ENCODE measurements at places on chromosomes 1 and 21. TPM values are rescaled to one million over a fixed set of nuclear protein-coding genes. Genes with fewer than 3 reads are reported as not detected.

GRCh38 chr1:180911640-180912191 lies 981 bp upstream of the KIAA1614 start:
- H3K27ac ChIP-seq: no peak overlapping the region
- no peaks in the 10 kb centered on the region for H3K36me3 ChIP-seq
- peak overlapping the region; percentile 77 for H3K4me3 ChIP-seq
- peaks cover 39% of the 10 kb centered on the region for H3K27me3 ChIP-seq
- DNase-seq: no peak

DNA sequence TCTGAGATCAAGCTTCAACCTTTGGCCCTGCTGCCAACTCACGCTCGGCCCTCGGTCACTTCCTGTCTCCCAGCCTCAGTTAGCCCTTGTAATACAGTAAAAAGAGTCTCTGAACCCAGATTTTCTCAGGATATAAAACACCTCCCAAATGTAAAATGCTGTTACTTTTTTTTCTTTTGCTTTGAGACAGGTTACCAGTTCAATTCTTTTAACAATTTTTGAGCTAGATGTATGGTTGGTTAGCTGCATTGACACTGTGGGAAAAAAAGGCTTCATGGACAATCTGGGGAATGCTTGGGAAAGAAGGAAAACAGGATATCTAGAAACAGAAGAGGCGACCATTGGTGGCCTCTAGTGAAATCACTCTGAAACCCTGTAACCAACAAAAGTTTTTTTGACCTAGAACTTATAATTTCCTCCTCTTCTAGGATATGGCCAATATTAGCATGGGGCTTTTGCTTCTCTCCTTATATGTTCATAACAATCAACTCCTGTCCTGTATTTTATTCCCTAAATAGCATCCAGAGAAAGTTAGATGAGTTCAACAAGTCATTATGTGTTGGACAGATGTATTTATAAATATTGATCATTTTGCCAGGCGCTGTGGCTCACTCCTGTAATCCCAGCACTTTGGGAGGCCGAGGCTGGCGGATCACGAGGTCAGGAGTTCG lies 1.3 kb downstream of the CMPK1 start:
- peaks cover 20% of the 10 kb centered on the region for H3K4me1 ChIP-seq
- H3K27ac ChIP-seq: peak overlapping the region; percentile 84
- H3K4me3 ChIP-seq: peak overlapping the region; percentile 92
- no peak for DNase-seq

DNA sequence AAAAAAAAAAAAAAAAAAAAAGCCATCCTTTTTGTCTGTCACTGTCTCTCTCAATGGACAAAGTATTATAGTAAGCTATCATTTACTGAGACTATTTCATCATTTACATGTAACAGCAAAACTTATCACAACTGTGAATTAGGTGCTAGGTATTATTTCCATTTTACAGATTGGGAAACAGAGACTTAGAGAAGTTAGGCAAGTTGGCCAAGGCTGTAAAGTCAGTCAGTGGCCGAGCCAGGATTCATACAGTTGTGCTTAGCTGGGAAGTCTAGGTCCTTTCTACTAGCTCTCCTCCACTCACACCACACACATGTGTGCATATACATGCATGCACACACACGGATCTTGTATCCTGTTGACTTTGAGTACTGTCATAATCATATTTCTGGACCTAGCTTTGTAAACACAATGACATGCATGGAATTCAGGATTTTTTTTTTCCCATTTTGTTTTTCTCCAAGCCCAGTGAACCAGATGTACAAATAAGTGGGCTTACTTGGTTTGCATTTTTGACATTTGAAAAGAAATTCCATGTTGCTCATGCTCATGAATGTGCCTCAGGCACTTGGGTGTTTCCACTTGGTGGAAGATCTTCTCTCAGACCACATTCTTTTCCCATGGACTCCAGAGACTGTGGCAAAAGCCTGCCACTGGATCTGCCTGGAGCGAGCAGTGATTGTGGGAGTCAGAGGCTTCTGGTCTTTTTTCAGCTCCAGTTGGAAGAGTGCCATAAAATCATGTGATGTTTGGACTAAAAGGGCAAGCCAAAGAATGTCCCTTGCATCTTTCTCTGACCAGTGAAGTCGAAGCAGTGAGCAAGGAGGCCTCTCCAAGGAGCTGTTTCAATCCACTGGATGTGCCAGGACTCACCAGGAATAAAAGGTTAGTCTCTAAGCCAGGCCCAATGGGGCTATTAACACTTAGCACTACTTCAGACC lies 61.7 kb upstream of the DNAJC6 start:
- H3K36me3 ChIP-seq: no peaks in the 10 kb centered on the region
- H3K27me3 ChIP-seq: no peaks in the 10 kb centered on the region

DNA sequence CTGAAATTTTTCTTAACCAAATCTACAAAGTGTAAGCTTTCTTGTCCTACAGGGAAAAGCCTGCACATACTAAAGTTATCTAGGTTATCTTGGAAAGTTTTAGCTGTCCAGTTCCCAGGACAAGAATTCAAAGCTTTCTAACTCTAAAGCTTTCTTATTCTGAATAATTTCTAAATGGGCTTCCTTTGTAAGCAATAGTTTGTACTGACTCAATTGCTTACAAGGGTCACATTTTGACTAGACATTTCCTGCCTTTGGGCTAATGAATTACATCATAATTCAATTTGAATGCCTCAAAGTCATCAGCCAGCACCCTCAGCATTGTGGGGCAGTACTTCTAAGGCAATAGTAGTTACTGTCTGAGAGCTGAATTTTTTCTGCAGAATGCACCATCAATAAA lies 223.0 kb downstream of the LTN1 start:
- H3K36me3 ChIP-seq: no peaks in the 10 kb centered on the region
- H3K4me1 ChIP-seq: no peaks in the 10 kb centered on the region
- no peak for DNase-seq
- H3K27me3 ChIP-seq: no peaks in the 10 kb centered on the region
- H3K27ac ChIP-seq: no peak overlapping the region

GRCh38 chr1:235644693-235645305 lies 4.8 kb downstream of the GNG4 start:
- H3K27me3 ChIP-seq: peaks cover 33% of the 10 kb centered on the region
- H3K4me3 ChIP-seq: no peak overlapping the region
- DNase-seq: no peak
- no peak overlapping the region for H3K27ac ChIP-seq
- H3K36me3 ChIP-seq: no peaks in the 10 kb centered on the region
- H3K4me1 ChIP-seq: peaks cover 60% of the 10 kb centered on the region

GRCh38 chr1:67559222-67559700 lies 125.7 kb upstream of the GADD45A start:
- peaks cover 5% of the 10 kb centered on the region for H3K4me1 ChIP-seq
- H3K27me3 ChIP-seq: no peaks in the 10 kb centered on the region
- H3K36me3 ChIP-seq: no peaks in the 10 kb centered on the region
- no peak overlapping the region for H3K27ac ChIP-seq

GRCh38 chr1:204304067-204304466 lies 55.7 kb downstream of the PLEKHA6 start:
- no peaks in the 10 kb centered on the region for H3K36me3 ChIP-seq
- no peak overlapping the region for H3K4me3 ChIP-seq
- peaks cover 17% of the 10 kb centered on the region for H3K4me1 ChIP-seq
- H3K27ac ChIP-seq: no peak overlapping the region
- DNase-seq: peak; percentile 68
- peaks cover 27% of the 10 kb centered on the region for H3K27me3 ChIP-seq

DNA sequence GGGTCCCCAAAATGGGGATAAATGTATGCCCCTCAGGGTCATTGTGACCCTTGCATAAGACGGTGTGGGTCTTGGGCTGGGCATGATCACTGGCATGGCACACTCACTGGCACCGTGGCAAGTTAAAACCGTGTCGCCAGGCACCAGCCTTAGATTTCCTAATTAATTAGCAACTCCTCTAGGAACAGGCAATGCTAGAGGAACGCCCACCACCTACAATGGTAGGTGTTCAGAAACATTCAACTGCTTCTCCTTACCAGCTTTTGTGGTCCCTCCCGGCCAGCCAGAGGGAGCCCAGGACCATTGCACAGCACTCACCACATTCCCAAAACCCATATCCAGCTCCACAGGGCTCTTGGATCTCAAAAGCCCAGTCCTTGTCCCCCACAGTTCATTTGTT lies 36.4 kb downstream of the EPHA2 start:
- H3K27me3 ChIP-seq: no peaks in the 10 kb centered on the region
- H3K4me3 ChIP-seq: no peak overlapping the region
- H3K36me3 ChIP-seq: no peaks in the 10 kb centered on the region
- DNase-seq: no peak
- no peak overlapping the region for H3K27ac ChIP-seq

DNA sequence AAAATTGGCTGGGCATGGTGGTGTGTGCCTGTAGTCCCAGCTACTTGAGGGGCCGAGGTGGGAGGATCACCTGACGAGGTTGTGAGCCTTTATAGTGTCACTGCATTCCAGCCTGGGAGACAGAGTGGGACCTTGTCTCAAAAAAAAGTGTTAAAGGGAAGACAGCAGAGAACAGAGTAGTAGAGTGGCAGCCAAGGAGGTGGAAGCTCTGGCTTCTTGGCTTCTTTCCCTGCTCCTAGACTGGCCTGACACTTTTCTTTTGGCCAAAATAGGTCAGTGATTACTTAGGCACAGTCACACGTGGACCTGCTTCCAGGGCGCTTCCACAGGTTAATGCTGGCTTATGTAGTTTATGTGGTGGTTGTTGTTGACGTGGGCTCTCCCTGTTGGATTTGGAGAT lies 3.2 kb downstream of the DIP2A start:
- H3K36me3 ChIP-seq: no peaks in the 10 kb centered on the region
- H3K4me3 ChIP-seq: no peak overlapping the region
- peaks cover 8% of the 10 kb centered on the region for H3K4me1 ChIP-seq
- no peak overlapping the region for H3K27ac ChIP-seq
- no peak for DNase-seq

The SPATC1L gene
- total RNA-seq: 5.1 TPM

The KLF17 gene
- not detected for total RNA-seq

The MX2 gene
- total RNA-seq: 3.3 TPM
